ENCODE measurements at places on chromosomes 5 and 9.
A peak's percentile ranks its signal among the peaks of the same experiment; 100 is the strongest.

GRCh38 chr9:4117835-4118610 is 181.8 kb downstream of the GLIS3 start:
- DNase-seq = no peak

DNA sequence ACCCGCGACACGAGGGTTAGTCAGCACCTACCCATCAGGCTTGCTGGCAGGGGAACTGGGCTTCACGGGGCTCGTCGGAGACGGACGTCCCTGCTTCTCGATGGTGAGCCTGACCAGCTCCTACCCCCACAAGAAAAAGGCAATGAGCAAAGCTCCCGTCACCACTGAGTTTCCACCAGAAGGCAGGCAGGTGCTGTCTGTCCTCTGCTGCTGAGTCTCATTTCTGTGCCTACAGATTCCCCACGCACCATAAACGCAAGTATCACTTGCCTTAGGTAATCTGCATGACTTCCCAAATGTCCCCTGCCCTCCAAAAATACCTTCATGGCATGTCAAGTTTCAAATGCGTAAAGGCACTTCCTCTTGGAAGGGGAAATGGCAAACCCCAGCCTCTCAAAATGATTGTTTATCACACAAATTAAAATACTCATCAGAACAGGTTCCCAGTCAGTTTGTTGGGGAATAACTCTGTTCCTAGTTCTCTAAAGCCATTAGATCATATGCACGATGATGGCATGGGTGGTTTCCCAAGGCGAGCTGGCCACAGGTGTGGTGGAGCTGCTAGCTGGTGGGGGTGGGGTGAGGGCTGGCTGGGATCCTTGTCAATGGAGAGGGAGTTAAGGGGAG is 85.0 kb downstream of the PRRT1B start:
- no peak for DNase-seq

DNA sequence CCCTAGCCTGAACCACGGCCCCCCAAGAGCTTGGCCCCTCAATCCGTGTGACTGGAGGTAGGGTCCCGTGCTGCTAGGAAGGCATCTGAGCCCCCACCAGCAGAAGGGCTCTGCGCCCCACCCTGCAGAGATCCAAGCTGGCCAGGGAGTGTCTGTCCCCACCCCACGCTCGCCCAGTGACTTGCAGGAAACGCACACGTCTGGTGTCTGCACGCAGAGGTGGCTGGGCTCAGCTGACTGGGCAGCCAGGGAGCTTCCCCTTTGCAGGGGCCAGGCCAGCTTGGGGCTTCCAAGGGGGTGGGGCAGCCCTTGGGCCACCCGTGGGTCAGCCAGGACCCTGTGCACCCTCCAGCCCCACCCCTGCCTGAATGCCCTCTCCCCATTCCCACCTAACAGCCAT is 24.3 kb downstream of the NOTCH1 start:
- no peak for DNase-seq

DNA sequence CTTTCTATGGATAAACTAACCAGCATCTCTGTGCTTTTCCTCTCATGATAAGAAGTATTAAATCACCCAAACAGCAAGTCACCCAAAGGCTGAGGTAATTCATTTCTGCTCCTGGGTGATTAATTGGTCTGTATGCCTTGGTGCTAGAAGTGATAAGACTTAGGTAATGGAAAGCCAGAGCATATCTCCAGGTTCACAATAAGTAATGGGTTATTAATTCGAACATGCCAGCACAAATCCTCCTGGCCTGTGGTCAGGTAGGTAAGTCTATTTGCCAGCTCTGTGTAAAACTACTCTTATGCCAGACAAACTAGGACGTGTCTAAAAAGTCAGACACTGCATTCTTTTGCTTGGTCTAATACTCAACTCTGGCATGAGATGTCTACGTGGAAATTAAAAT is 11.2 kb upstream of the ENC1 start:
- no peak for DNase-seq

DNA sequence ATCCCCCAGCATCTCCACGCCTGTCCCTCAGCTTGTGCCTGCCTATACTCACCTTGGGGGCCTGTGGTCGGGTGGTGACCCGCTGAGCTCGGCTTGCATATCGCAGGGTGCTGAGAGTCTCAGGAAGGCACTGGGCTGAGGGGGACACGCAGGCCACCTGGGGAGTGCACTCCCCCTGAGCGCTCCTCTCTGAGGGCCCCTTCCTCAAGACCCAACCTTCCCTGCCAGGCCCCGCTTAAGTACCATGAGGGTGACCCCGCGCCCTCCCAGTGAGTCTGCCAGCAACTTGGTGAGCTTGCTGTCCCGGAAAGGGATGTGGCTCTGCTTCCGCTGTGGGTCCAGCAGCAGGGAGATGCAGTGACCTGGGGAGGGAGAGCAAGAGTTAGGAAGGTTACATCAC is 4.1 kb downstream of the KIF12 start:
- no peak for DNase-seq

DNA sequence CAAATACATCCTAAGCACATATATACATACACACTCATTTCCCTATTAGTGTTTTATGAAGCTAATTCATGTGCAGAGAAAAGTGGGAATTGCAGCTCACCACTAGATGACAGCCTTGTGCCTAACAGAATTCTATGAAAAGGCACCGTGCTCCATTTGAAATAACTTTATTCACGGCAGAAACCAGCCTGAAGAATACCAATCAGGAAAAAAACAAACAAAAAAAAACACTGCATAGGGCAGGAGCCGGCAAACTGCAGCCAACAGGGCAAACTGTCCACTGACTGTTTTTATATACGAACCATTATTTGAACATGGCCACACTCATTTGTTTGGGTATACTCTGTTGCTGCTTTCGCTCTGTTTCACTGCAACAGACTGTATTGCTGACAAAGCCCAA is 33.6 kb downstream of the ERMP1 start:
- no peak for DNase-seq

DNA sequence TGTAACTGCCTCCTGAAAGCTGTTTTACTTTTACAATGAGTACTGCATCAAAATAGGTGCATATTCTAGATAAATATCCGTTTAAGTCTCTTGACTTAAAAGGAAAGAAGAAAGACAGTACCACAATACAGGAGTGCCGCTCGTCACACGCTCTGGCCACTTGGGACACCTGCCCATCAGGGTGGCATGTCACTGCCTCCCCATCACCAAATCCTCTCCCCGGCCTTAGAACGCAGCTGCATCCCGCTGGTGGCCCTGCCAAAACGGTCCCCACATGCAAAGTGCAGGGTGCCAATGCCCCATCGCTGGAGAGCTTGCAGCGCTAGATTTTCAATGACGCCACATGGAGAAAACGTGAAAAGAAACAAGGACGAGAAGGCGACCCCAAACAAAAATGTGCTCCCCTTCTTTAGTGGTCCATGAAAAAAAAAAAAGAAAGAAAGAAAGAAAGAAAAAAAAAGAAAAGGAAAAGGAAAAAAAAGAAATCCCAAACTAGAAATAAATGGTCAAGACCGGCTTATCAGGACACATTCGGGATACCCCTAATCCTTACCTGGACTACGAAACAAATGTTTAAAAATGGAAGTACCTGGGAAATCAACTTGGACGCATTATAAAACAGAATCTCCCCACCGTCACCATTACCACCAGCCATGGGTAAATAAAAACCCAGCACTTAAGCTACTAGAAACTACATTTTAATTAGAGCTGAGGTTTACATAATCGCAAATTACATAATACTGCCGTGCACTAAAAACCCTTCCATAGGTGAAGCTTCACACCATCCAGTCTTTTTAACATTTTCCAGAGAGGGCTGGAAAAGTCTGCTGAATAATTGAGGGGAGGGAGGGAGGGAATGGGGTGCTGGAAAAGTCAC is 1.0 kb downstream of the ANKH start:
- peak; percentile 62 for DNase-seq

GRCh38 chr5:82834151-82834550 is 243.0 kb downstream of the TMEM167A start:
- no peak for DNase-seq

- no peak for DNase-seq
Measured at GRCh38 chr5:8943301-8943700, 602.6 kb downstream of the SEMA5A start.

GRCh38 chr5:52702877-52703276 is 84.8 kb upstream of the ITGA1 start:
- no peak for DNase-seq

DNA sequence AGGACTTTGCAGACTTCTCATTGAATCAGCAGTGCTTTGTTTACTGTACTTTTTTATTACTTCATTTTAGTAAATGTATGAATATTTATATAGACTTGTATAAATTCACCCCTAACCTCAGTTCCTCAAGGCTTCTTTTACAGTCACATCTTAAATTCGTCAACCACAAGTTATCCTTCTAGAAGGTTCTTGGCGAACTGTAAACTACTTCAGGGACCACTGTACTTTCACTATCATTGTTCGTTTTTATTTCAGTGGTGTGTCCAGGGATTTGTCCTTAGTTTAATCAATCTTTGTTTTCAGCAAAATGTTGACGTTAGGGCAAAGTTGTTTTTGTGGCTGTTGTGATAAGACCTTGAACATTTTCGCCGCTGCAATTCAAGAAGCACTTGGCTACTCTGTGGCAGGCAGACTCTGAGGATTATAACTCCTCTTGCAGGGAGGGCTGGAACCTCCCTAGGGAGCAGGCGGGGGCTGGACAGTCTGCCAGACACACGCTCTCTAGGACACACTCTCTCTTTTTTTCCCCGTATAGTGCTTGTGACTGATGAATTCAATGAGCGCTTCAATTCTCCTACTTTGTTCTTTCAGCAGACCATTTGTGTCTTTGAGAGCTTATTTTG is 252.8 kb downstream of the FBXL7 start:
- DNase-seq = no peak

GRCh38 chr5:23353286-23353685 is 154.1 kb upstream of the PRDM9 start:
- no peak for DNase-seq
